Activated CD4-positive, CD25-positive, alpha-beta regulatory T cell treated with anti-CD3 and anti-CD28 coated beads, Interleukin-2, amount 50 U/mL, for 72 hours (primary cell): ENCODE measurements at places on chromosomes 16 and 17.

- DNase-seq, result no peak
Observed at GRCh38 chr16:88772871-88773811, 11.9 kb downstream of the PIEZO1 start.

DNA sequence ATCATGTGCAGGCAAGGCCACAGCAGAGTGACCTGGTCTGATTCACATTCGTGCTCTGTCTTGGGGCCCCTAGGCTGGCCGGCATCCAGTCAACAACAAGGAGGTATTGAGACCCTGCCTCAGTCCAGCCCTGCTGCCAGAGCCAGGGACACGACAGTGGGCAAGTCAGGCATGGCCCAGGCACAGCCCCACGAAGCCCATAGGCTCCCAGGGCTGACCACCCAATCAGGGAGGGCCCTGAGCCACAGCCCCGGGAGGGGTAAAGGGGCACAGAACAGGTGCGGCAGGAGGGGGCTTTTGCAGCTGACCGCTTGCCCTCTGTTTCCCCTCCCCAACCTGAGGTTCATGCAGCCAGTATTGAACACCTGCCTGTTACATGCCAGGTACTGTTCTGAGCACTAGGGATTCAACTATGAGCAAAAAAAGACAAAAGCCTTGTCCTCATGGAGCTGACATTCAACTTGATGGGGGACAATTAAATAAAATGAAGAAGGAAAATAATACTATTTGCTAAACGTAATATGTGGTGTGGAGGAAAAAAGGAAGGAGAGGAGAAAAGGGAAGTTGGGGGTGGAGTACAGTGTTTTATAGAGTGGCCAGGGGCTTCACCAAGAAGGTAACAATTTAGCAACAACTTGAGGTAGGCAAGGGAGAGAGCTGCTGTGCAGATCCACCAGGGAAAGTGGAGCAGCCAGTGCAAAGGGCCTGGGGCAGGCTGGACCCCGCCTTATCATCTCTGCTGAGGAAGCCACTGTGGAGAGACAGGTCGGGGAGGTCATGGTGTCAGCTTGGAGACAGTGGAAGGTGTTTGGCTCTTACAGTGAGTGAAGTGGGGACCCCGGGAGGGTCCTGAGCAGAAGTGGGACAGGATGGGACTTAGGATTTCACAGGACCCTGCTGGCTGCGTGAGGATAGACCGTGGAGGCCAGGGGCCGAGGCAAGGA, 6.1 kb downstream of the DRC3 start:
- no peak for DNase-seq

GRCh38 chr17:9979463-9979995, 74.5 kb upstream of the RCVRN start:
- DNase-seq, result no peak

- no peak for DNase-seq
Observed at GRCh38 chr17:965311-965989, 14.1 kb downstream of the NXN start.

DNA sequence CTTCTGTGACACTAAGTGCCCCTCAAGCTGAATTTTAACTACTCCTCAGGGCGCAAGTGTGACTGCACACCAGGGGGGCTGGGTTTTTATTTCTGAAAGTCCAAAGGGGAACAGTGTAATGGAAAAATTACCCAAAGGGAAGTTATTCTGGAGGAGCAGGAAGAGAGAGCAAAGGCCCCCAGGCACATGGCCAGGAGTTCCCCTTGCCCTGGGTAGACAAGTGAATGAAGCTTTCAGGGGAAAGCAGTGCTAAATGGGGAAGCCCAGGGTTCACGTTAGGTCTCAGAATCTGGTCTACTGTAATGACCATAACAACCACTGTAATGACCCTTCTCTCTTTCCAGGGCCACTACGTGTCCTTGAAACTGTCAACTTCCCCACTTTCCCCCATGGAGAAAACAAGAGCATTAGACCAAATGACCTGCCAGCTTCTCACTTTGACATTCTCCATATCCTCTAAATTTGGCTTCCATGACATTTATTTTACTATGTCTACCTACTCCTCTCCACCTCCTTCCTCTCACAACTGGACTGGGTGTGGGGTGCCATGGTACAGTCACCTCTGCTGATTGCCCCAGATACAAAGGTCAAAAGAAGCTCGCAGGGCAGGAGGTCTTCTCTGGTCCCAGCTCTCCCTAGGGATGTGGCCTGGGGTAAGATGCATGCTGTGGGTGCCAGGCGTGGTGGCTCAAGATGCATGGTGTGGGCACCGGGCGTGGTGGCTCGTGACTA, 34.1 kb upstream of the MMP2 start:
- DNase-seq, result no peak

GRCh38 chr17:33686171-33686570, 393.1 kb upstream of the ASIC2 start:
- DNase-seq, result peak; percentile 34

- DNase-seq, result no peak
Observed at GRCh38 chr16:23836078-23836403, 258 bp downstream of the PRKCB start.

DNA sequence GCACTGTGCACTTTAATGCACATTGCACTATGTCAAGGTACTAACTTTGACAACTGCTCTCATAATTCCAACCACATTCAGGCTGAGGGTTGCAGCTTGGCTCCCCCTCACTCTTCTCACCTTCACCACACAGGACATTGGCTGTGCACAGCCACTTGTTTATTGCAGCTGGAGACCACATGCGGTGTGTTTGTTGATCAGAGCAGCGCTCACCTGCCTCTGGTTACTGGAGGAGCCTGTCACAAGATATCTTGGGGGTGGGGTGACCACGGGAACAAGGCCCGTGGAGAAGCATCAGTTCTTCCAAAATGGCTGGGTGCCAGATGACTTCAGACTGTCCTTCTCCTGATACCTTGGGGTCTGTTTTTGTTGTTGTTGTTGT, 10.6 kb upstream of the CCL5 start:
- DNase-seq, result no peak

DNA sequence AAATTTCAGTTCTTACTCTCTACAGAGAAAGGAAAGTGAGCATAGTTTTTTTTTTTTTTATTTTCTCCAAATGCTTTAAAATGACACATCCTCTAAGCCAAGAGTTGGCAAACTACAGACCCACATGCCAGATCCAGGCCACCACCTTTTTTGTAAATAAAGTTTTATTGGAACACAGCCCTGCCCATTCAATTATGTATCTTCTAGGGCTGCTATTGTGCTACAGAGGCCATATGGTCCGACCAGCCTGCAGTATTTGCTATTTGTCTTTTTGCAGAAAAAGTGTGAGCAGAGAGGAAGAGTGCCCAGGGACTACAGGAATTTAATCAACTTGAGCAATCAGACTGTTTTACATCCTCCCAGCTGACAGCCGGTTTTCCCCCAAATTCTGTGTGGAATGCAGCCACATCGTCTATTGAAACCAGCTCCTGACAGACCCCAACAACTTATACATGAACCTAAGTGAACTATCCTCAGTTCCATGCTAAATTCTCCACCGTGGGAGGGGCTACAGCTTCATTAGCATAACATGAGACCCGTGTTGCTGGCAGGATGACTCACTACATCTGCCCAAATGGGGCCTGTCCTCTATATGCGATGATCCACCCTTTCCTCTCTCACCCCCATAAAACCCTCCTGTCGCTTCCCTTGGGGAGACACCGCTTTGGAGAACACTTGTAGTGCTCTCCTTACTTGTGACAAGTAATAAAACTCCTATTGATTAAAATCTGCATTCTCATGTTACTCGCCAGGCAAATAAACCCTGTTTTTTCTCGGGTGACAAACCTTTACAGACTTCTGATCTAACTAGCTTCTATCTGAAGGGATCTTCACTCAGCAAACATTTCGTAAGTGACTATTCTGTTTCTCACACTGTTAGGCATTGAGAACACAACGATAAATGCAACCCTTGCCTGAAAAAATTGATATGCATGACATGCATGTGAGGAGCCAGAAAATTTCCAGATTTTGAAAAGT, 149.4 kb upstream of the HS3ST3A1 start:
- no peak for DNase-seq
